ENCODE measurements at places on chromosomes 16 and 17.

DNA sequence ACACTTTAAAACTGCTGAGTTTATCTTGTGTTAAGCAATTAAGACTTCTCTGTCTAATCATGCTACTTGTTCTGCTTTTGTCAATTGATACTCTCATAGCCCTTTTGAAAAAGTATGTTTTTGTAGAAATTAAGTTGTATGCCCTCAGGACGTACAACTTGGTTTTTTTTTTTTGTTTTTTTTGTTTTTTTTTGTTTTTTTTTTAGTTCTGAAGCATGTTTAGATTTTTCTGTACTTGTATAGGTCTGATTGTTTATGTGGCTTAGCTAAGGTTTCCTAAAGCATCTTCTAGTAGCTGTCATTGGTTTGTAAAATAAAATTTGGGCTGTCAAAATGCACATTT lies 21.4 kb downstream of the HAPSTR1 start:
- no peak for DNase-seq

DNA sequence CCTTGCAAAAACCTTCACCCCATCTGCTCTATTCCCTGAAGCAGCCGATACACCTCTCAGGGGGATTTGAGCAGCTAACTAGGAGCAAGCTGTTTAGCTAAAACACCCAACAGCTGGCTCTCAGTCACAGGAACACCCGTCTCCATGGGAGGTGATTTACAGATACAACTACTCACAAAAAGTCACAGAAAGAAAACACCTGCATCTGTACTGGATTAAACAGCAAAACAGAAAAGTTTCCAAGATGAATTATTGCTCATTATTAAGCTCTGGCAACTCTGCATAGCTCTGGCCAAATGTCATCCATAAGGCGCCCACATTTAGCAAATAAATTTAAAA lies 22.3 kb downstream of the GJC1 start:
- DNase-seq = no peak

- no peak for DNase-seq
These were observed 60.5 kb upstream of the CLEC3A start for GRCh38 chr16:77961814-77962213.

DNA sequence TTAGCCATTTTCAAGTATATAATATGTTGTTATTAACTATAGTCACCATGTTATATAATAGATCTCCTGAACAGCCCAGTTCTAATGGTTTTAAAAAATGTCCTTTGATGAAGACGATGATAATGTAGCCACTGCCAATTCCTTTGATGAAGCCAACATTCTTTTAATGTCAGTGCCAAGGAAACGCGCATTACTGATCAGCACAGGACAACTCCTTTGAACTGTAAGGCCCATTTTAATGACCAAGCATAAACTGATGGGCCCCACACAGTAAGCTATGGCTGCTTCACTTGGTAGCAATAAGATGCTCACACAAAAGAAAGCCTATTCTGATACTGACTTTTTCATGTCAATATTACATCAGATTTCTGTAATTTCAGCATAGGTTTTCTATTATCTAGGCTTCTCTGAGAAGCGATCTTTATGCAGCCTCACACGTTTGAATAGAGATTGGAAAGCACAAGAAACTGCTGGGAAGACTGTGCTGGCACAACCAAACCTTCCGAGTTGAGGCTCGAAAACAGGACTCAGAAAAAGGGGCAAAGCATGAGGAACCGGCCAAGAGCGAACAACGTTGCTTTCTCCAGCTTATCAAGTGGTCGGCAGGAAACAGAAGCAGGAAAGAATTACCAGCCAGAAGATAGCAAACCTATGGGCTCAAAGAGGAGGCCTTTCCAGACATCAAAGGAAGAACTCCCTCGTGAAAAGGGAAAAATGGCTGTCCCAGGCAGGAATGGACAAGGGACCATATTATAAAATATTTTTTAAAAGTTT lies 19.4 kb downstream of the ERN1 start:
- DNase-seq = no peak

DNA sequence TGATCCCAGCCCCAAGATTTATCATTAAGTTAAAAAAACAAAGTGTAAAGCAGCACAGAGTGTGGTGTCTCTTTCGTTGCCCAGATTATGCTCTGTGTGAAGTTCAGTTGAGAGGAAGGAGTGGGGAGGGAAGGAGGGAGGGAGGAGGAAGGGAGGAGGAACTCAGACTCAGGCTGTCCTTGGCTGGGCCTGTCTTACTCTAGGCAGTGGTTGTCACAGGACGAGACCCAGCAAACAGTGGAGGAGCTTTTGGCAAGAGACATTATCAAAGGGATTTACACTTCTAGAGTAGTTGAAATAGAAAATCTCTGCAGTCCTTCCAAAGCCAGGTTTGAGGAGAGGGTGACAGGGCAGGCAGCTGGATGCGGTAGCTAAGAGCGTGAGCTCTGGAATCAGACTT lies 27.8 kb downstream of the KNOP1 start:
- no peak for DNase-seq

GRCh38 chr16:60729051-60729450 lies 1307.2 kb downstream of the CDH8 start:
- no peak for DNase-seq

DNA sequence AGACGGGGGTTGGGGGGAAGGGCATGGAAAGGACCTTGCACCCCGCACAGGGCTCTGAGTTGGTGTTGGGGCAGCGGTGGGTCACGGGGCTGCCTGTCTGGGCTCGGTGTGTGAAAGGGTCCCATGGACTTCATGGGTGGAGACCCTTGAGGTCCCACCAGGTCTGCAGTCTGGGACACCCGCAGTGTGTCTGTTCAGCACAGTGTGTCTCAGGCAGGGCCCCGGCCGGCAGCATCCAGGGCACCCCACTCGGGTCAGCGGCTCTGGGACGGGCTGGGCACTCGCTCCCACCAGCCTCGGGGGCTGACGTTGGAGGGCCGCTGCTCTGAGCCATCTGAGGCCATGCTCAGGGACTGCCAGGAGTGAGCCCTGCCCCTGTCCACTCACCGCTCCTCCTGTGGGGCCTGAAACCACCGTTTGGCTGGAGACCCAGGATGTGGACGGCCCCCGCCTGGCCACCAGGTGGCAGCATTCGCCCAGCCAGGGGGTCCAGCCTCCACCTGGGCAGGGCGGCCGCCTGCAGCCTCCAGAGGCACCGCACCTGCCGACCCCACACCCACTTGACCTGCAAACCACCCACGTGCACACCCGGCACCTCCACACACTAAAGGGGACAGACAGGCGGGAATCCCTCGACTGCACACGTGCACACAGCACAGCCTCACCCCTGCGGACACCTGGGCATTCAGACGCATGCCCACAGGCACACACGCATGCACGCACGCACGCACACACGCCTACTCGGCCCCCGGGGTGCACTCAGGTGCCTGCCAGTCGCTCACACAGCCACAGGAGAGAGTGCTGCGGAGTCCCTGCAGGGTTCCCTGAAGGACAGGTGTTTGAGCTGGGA lies 10.1 kb upstream of the ZFPM1 start:
- DNase-seq = peak; percentile 80

DNA sequence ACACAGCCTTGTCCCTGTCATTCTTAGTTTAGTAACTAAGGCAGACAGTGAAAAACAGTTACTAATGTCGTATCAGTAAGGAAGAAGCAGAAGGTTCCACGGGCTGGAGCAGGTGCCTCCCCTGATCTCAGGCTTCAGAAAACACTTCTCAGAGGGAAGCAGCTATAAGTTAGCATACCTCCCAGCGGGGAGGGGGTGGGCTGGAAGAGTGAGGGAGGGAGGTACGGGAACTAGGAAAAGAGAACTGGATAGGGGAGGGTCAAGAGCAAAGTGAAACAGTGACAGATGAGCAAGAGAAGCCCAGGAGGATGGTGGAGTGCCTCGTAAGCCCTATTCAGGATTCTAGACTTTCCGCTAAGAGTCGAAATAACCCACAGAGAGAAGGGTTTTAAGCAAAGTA lies 186.3 kb upstream of the XYLT1 start:
- DNase-seq = no peak

DNA sequence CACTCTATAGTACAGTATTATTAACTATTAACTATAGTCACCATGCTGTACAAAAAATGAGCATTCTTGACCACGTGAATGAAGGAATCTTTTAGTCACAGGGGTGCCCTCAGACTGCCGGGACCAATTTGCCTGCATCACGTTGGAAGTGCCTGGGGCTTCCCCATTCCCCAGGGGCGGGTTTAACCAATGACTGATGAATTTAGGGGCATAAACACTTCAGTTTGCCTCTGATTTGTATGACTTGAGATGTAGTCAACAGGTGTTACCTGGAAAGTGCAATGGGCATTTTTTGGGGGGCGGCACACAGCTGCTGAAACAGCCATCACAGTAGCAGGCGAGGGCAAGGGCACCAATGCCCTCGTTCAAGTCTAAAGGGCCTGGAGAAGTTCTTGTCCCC lies 8.7 kb upstream of the PYY start:
- no peak for DNase-seq

- no peak for DNase-seq
These were observed 33.7 kb downstream of the CRISPLD2 start for GRCh38 chr16:84853534-84853933.

DNA sequence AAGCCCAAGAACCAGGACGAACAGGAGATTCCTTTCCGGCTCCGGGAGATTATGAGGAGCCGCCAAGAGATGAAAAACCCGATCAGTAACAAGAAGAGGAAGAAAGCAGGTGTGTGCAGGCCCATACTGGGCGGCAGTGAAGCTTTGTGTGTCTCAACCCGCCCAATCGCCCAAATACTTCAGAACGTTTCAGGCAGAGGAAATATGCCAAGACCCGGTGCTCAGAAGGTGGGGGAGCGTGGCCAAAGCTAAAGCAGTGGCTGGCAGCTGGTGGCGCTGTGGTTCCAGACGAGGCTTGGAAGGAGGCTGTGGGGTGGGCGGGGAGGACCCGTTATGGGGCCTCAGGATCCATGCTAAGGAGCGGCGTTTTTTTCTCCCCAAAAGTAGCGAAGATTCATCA lies 1.2 kb downstream of the CCDC137 start:
- no peak for DNase-seq

- DNase-seq = no peak
These were observed 49.5 kb upstream of the MEAK7 start for GRCh38 chr16:84553873-84554399.

DNA sequence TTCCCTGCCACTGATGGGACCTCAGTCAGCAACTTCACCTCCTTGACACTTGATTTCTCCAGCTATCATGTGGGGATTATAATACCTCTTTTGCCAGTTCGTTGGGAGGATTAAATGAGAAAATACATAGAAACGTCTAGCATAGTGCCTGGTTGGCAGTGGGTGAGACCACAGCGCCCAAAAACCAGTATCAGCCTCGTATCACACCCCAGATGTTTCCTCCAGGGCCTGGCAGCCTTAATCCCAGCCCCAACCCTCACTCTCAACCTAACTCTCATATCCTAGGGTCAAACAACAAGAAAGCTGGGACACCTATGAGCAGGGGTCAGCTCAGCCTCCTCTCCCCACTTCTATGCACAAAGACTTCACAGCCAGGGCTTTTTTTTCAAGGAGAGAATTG lies 14.0 kb upstream of the C16orf78 start:
- no peak for DNase-seq

DNA sequence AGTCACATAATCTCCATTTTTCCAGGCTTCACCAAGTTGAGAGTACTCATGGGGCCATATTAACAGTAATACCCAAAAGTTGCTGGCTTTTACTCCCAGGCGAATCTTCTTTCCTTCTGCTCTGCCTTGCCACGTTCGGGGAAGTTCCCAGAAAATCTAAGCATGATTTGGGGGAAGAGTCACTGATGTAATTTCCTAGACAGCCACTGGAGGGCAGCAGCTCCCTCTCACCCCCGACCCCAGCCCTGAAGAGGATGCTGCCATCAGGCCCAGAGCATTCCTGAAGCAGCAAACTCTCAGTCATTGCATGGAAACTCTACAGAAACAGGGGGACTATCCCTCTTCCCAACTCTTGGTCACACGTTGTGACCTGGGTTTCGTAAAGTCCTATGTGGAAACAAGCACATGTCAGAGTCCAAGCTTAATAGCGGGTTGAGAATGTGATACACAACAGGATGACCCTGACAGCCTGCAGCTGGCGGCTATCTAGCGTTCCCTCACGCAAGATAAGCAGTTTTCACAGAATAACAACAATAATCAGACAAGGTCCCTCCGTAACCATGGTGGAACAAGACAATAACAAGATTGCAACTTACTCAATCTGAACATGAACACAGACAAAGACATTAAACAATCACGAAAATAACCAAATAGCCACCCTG lies 43.8 kb upstream of the DHX40 start:
- DNase-seq = peak; percentile 63

DNA sequence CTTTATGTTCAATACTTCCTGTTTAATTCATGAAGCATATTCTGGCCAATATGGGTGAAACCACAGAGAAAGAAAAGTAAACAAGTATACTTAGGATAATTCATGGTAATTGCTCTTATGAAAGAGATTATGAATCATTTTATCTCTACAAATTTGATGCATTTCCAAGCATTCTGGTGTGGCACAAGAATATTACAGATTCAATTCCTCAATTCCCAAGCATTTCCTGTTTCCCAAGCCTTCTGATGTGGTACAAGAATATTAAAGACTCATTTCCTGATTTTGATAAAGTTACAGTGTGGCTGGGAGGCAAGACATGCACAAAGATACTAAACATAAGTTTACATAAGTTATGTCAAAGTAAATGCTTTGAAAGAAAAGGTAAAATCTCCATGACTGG lies 126.1 kb upstream of the NUDT7 start:
- no peak for DNase-seq

DNA sequence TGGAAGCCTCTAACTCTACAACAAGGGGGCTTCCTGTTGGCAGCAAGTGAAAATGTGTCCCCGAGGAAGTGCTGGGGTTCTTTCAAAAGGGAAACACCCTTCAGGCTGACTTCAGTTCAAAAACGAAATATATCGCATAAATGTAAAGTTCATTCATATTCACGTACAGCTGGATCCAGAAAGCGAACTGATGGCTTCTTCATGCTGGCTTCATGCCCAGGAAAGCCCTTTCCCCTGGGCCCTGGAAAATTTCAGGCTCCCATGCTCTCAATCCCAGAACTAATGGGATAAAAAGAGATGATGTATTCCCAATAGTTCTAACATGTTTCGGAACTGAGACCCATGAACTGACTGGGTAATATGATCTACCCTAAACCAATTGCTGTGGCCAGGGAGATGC lies 104.7 kb upstream of the CDH13 start:
- no peak for DNase-seq

- no peak for DNase-seq
These were observed 43.8 kb upstream of the NDRG4 start for GRCh38 chr16:58456193-58456592.

DNA sequence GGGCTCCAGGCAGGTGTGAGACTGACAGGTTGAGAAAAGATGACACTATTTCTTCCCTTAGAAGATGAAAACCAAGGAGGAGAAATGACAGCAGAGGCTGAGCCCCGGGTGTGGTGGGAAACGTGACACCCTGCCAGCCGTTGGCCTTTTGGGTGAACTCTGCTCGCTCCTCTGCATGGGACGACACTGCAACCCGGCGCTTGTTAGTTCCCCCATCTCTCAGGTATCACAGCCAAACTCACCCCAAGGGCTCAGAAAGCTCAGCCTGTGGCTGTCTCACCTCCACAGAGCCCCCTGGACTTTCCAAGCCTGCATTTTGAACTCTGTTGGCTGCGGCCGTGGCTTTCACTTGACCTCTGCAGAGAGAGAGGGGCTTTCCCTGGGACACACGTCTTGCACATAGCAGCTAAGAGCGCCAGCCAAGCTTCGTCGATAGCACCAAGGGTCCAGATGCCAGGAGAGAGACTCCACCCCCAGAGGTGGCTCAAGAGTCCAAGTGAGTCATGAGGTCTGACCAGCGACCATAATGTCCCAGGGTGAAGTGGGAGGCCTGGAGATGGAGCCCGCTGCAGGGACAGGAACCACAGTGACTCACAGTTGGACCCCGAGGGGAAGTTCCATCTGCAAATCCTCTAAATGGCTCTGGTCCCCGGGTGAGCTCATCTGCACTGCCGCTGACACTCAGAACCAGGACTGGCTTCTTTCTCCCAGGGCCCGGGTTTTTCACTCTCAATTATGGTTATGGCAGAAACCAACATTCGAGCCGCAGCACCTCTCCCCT lies 301.9 kb downstream of the SOX9 start:
- no peak for DNase-seq

Measured in hematopoietic multipotent progenitor cell treated with erythropoietin and hydrocortisone succinate and interleukin-3 and kit ligand, for 15 days (in vitro differentiated cells).